ENCODE measurements at places on chromosomes 2 and 18.

DNA sequence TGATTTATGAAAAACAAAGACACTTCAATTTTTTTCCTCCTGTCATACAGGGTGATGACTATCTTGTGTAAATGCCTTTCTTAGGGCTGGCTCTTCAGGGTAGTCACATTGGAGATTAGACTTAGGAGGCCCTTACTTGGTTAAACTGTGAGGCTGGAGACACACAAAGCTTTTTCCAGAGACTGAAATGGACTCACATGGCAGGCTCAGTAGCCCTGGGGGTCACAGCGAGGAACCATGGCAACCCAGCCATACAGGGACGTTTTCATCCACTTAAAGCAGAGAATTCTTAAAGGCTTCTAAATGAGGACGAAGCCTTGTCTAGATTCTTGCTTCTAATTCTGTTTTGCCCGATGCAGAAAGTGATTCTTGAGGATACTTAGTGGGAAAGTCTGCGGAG, 57.3 kb upstream of the ZDBF2 start:
- DNase-seq = no peak

- no peak for DNase-seq
Measured at GRCh38 chr2:129004485-129004884, 685.8 kb upstream of the HS6ST1 start.

GRCh38 chr2:165068487-165068757, 113.1 kb upstream of the SLC38A11 start:
- DNase-seq = no peak

GRCh38 chr2:55721596-55722215, 28.1 kb upstream of the PNPT1 start:
- no peak for DNase-seq

- DNase-seq = no peak
Measured at GRCh38 chr2:1685078-1685956, 59.0 kb downstream of the PXDN start.

DNA sequence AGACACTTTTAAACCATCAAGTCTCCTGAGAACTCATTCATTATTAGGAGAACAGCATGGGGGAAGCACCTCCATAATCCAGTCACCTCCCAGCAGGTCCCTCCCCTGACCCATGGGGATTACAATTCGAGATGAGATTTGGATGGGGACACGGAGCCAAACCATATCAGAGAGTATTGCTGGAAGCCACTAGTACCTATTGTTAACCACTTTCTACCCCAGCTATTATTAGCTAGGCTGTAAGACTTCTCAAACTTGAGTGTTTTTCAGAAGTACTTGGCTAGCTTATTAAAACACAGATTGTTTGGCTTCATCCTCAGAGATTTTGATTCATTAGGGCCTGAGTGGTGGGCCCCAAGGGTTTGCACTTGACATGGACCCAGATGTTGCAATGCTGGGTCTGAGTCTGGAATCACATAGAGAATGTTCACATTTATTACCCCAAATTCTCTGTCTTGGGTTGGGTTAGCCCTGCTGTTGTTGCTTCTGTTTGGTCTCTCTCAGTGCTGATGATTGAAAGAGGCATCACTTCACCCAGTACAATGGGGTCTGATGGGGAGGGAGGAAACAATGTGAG, 506.9 kb downstream of the DPP10 start:
- no peak for DNase-seq

- DNase-seq = no peak
Measured at GRCh38 chr2:658426-658825, 18.8 kb downstream of the TMEM18 start.

GRCh38 chr2:228426502-228427216, 245.2 kb upstream of the SPHKAP start:
- no peak for DNase-seq

DNA sequence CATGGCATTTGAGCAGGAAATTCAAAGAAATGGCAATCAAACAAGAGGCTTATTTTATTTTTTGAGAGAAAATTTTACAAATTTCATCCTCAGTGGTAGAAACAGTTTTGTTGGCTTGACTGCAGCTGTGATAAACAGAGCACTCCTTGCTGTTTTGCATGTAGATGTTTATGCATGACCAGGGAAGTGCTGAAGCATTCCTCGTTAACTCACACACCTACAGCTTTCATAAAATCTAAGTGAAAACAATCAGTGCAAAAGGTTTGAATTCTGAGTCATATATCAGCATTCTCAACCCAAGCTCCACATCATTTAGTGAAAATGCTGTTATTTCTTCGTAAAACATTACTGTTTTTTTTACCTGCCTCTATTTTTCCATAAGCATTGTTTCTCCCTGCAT, 146.6 kb upstream of the CCDC68 start:
- DNase-seq = no peak

- no peak for DNase-seq
Measured at GRCh38 chr2:202109737-202110184, 36.7 kb downstream of the KIAA2012 start.

DNA sequence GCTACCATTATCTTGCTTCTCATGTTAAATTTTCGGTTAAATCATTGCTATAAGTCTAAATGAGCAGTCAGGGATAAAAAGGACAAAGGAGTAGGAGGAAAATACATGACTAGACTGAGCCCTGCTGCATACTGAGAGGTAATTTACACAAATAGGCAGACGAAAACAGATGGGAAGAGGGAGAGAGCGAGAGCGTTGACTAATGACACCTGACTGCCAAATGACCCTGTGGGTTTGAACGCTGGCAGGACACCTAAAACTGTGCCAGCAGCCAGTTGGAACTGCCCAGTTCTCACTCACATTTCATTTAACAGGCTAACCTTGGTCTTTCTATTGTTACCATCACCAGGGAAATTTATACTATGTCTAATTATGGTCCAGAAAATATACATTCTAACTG, 978.2 kb downstream of the CPS1 start:
- DNase-seq = no peak

DNA sequence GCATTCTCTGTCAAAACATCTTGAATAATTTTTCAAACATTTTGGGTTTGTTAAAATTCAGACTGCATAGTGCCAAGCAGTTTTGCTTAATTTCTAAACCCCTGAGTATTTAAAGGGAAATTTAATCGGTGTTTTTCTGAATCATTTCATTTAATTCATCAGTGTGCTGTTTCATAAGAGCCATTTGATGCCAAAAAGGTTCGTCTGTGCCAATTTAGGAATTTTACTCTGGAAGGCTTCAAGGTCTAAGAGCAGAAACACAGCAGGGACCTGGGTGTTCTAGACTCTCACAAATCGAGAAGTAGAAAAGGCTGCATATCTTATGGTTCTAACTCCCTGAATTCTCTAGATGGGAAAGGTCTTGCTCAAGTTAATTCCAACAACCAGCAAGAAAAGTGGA, 311.9 kb upstream of the NT5C1B start:
- no peak for DNase-seq

DNA sequence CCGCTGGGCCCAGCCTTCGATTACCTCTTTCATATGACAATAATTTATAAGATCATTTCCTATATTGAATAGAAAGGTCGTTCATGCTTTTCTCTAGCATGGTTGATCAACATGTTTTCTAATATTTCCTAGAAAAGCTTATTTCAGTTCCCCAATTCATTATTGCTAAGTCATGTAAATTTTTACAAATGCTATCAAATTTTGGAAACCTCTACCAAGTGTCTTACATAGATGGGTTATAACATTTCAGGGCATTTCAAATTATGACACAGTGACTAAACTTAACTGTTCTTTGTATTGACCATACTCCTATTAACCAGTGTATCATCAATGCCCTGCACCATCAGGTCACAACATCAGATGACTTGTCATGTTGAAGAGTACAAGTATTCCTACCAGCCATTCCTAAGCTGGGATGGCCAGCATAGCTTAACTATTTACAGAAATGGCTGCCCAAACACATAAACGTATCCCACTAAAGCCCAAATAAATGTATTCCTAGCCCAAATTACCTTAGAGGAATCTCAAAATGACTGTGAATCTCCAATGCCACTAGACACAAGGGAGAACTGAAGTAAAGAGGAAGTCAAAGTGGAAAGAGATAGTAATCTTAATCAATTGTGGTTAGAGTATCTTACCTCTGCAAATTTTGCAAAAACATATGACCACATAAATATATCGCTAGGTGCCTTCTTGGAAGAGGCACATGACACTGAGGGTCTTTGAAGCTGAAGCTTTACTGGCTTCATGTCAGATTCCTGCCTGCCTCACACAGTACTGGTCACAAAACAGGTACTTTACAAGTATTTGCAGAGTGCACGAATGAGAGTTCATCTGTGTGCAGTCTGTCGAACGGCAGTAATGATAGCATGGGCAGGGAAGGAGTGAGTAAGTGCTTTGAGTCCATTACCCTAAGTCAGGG, 87.3 kb upstream of the TLK1 start:
- no peak for DNase-seq

GRCh38 chr2:158134655-158135054, 33.0 kb downstream of the UPP2 start:
- no peak for DNase-seq

GRCh38 chr18:49447810-49448745, 12.4 kb downstream of the DYM start:
- DNase-seq = no peak

- DNase-seq = no peak
Measured at GRCh38 chr2:85425588-85425987, 7.1 kb downstream of the SH2D6 start.

- DNase-seq = no peak
Measured at GRCh38 chr2:20052229-20052851, 912 bp upstream of the LAPTM4A start.

GRCh38 chr2:185291035-185291647, 447.5 kb upstream of the FSIP2 start:
- DNase-seq = no peak

- no peak for DNase-seq
Measured at GRCh38 chr2:218404351-218405085, 4.8 kb downstream of the CTDSP1 start.

DNA sequence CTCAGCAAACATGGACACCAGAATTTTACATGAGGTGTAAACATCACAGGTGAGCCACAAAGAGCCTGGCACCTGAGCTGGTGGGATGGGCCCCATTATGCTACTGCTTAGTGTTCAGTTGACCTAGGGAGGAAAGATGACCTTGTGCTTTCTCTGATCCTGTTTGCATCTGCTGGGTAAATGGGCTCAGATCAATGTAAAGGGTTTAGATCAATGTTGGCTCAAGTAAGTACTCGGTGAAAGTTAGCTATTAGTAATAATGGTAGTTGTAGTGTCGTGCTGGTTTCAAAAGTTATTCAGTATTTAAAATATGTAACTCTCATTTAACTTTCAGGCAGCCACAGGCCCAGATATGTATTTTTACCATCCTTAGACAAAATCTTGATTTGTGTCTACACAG, 19.8 kb downstream of the ABHD3 start:
- DNase-seq = no peak

GRCh38 chr18:67813380-67814028, 297.0 kb upstream of the DSEL start:
- no peak for DNase-seq

DNA sequence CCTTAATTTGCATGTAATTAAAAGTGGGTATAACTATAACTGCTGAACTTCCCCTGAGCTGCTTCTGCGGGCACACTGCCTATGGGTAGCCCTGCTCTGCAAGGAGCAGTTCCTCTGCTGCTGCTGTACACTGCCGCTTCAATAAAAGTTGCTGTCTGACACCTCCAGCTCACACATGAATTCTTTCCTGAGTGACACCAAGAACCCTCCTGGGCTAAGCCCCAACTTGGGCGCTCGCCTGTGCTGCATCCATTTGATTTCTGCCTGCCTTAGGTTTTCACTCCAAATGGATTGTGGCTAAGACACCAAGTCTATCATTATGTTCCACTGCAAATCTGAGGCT, 215.7 kb downstream of the ANAPC1 start:
- DNase-seq = no peak

DNA sequence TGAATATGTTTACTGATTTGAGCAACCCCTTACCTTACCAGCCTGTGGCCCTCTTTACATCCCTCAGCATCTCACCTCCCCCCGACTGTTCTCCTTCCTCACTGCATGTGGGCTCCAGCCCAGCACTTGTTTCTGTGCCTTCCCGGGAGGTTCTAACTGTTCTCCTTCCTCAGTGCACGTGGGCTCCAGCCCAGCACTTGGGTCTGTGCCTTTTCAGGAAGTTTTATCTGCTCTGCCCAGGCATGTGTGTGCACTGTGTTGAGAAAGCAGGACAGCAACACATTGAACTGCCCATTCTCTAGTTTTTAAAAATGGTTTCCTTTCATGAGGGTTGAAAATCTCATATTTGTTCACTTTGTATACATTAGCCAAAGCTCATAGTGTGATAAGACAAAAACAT, 158.4 kb downstream of the ATP9B start:
- DNase-seq = no peak

- no peak for DNase-seq
Measured at GRCh38 chr2:151860613-151861146, 32.5 kb upstream of the ARL5A start.

GRCh38 chr18:27138079-27138478, 47.0 kb downstream of the CHST9 start:
- DNase-seq = no peak

DNA sequence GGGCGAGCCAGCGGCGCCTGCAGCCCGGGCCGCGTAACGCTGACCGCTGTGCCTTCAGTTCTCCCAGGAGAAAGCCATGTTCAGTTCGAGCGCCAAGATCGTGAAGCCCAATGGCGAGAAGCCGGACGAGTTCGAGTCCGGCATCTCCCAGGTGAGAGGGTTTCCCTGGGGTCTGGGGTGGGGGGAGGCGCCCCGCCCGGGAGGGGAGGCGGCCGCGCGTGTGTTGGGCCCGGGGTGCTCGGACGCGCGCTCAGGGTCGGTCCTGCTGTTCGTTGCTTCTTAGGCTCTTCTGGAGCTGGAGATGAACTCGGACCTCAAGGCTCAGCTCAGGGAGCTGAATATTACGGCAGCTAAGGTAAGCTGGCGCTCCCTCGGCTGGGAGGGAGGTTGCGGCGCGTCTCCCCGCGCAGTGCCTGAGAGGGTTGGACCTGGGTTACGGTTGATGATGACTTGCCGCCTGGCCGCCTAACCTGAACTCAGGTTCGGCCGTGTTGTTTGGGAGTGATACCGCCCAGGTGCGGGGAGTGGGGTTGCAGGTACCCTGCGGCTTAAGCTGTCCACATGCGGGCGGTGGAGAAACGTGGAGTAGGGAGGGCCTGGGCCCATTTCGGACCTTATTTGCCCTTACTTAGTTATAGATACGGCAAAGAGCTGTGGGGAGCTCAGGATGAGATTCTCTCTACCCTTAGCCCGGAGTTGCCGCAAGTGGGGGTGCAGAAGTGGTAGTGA, 638 bp downstream of the RPS7 start:
- DNase-seq = peak; percentile 29

- DNase-seq = no peak
Measured at GRCh38 chr2:12287220-12287751, 429.4 kb upstream of the TRIB2 start.

Data from anterior cingulate cortex (tissue), 58 donors.